Tibial nerve (tissue), 4 donors: ENCODE measurements at places on chromosomes 2 and 18. TPM values are rescaled to one million over a fixed set of nuclear protein-coding genes. Genes with fewer than 3 reads are reported as not detected.

The STARD6 gene
- total RNA-seq = not detected

The OTOS gene
- not detected for total RNA-seq

The ZAP70 gene
- 13.5 TPM for total RNA-seq

The UGT1A6 gene
- 0.39 TPM for total RNA-seq

The TRIB2 gene
- total RNA-seq = 326 TPM

The CNDP1 gene
- total RNA-seq = 0.22 TPM

The FZD7 gene
- 12.8 TPM for total RNA-seq

The ARHGAP15 gene
- total RNA-seq = 45.0 TPM

The METTL4 gene
- 6.9 TPM for total RNA-seq

The BMPR2 gene
- total RNA-seq = 37.8 TPM

The NYAP2 gene
- total RNA-seq = not detected

The STPG4 gene
- 2.6 TPM for total RNA-seq

The PROKR1 gene
- 0.22 TPM for total RNA-seq

The DNAH6 gene
- 2.2 TPM for total RNA-seq

The ALS2 gene
- 35.8 TPM for total RNA-seq

The PID1 gene
- 33.1 TPM for total RNA-seq
